ENCODE measurements at places on chromosomes 3 and 15. TPM values are rescaled to one million over a fixed set of nuclear protein-coding genes. Genes with fewer than 3 reads are reported as not detected.
A peak's percentile ranks its signal among the peaks of the same experiment; 100 is the strongest.

GRCh38 chr15:78072080-78072892, 5.2 kb downstream of the TBC1D2B start:
- peak; percentile 21 for DNase-seq

TP63 gene
- 122 TPM for total RNA-seq

GRCh38 chr3:13461169-13462124, 18.7 kb upstream of the HDAC11 start:
- DNase-seq, result peak; percentile 35

- no peak for DNase-seq
Measured at GRCh38 chr3:140883428-140884040, 58.1 kb upstream of the SLC25A36 start.

- DNase-seq, result no peak
Measured at GRCh38 chr3:194485881-194486539, 792 bp downstream of the ATP13A3 start.

- DNase-seq, result peak; percentile 17
Measured at GRCh38 chr3:70249509-70250160, 62.8 kb downstream of the MDFIC2 start.

DNA sequence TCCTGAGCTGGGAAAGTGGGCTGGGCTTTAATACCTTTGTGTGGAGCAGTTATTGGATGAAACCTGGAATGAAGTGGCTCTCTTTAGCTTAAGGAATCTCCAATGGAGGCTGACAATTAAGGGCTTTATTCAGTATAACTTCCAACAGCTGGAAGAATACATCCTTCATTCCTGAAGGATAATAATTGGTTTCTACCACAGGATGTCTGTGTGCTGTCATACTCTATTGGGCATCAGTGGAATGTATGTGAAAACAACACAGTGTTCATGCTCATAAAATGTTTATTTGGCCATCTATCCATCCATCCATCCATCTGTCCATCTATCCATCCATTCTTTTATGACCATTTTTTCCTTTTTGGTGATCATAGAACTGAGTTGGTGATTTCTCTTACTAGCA, 220.7 kb upstream of the GAP43 start:
- DNase-seq, result no peak

- DNase-seq, result no peak
Measured at GRCh38 chr15:65663521-65663920, 41.8 kb downstream of the SLC24A1 start.

- DNase-seq, result no peak
Measured at GRCh38 chr3:14489641-14490040, 50.5 kb downstream of the GRIP2 start.

TNIK gene
- 1.1 TPM for total RNA-seq

DNA sequence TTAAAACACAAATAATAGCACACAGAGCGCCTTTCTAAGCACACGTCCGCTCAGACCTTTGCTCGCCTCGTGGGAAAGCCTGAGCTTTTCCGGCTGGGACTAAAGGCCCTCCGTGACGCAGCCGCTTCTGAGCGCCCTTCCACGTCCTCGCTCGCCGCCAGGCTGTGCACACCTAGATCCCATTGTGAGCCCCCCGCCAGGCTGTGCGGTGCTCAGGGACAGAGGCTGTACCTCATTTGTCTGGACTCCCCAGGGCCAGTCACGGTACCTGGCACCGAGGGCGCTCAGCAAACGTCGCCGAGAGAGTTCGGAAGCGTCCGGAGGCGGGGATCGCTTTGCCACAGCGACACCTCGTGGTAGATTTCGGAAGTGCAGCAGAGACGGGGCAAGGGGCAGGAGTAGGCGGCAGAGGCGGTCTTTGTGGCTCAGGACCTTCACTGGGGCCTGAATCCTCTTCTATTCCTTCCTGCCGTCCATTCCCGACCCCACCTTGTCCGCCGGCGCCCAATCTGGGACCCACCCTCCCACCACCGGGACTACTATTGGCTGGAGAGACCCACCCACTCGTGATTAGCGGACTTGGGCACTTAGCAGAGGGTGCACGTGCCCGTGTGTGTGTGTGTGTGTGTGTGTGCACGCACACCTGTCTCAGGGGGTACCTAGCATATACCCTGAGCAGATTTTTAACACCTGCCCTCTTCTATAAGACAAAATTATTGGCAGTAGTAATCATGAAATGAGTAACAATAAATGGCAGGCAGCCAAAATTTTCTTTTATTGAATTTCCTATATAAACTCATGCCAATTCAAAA, 65.6 kb downstream of the RHCG start:
- DNase-seq, result peak; percentile 57

DNA sequence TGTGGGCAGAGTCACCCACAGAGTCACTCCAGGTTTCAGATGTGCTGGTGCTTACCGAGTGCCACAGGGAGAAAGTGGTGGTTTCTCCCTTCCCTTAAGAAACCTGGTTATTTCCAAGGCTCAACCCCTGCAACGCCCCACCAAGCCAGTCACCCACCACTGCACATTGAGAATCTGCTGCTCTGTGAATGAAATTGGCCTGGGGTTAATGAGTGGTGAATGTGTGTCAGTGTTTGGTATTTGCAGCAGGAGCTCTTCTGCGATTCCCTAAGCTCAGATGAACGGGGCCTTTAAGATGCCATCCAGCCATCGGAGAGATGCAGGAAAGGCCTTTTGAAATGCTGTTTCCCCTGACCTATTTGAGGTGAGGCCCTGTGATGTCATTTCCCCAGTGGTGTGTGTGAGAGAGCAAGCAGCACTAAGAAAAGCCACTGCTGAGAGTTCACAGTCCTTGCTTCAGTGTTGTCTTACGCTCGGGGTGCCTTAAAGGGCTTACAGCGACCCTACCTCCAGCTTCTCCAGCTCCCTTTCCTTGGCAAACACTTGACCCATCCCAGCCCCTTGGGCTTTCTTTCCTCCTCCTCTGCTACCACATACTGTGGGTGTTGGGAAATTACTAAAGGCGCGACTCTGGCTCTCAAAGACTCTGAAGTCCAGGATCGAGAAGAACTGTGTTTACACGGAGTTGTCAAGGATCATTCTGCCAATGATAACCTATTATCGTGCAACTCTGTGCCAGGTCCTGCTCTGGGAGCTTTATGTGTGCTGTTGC, 68.9 kb downstream of the SMAD3 start:
- DNase-seq, result peak; percentile 56

GOLGA6L7 gene
- not detected for total RNA-seq

DNA sequence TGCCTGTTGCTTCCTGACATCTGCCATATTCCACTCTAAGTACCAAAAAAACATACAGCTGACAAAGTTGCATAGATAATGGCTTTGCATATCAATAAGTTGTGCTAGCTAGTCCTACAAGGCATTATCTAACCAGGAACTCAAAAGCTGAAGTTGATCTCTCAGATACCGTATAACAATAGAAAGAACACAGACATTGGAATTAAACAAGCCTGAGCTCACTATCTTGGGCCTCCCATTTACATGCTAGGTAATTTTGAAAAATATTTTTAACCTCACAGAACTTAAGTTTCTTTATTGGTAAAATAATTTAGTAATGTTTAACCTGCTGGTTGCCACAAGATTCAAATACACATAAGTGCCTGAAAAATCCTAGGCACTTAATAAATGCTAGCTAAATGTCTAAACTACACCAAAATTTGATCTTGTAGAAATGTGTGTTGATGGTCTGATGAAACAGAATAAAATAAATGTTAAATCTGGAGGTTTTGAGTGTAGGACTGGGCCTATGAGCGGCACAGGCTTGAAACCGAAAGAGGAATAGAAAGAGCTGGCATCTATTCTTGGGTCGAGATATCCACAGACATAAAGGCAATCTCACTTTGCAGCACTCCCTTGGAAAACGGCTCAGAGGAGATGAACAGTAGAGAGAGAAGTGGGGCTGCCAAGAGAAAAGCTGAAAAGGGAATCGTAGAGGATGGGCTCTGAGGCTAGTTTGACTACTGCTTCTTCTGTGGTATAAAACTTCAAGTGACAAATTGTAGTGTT, 29.9 kb upstream of the TTC14 start:
- DNase-seq, result no peak

ERICH6 gene
- under 0.01 TPM for total RNA-seq

DNA sequence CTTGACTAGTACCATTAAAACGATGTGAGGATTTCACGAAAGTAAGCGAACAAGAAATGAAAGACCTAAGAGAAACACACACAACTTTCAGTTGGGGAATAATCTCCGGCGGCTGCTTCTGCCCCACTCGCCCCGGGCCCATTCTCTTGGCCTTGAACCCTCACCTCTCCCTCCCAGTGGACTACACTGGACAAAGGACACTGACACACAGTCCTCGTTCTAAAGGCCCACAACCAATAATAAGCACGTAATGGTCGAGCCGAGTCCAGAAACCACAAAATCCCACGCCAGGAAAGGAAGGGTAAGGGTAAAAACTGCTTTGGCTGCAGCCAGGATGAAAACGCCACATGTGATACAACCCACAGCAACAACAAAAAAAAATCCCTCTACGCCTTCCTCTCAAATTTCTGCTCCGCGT, 469 bp downstream of the ZNF770 start:
- no peak for DNase-seq

DNA sequence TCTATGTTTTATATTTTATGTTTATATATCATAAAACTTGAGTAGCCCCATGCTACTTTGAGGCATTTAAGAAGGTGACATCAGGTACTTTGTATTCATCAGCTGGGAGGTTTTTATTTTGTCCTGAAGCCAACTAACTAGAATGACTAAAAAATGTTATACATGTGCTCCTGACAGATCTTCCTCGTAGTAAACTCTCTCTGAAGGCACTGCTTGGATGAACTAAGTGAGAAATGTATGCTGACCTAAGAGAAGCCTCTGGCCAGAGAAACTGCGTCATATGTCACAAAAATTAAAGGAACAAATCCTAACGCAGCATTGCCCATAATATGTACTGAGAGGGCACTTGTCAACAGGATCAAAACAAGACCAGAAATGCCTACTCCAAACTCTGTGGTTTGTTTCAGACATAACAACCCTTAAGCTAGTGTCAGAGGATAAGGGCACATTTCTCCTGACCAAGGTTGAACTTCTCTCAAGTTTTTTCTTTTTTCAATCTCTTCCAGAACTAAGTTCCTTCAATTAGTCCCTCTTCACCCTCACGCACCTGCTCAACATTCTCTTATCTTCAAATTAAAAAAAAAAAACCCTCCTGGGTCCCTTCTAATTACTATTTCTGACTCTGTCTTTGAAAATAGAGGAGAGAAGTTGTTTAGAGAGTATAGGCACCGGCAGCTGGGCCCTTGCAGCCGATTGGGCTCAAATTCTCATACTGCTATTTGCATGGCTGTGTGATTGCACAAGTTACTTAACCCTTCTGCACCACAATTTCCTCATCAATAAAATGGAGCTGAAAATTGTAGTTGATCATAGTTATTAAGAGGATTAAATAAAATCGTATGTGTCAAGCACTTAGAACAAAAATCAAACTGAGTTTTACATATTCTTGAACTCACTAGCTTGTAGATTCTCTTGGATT, 159.0 kb downstream of the FRMD5 start:
- no peak for DNase-seq

LRRC31 gene
- not detected for total RNA-seq

IL17RD gene
- total RNA-seq, result 2.3 TPM

DNA sequence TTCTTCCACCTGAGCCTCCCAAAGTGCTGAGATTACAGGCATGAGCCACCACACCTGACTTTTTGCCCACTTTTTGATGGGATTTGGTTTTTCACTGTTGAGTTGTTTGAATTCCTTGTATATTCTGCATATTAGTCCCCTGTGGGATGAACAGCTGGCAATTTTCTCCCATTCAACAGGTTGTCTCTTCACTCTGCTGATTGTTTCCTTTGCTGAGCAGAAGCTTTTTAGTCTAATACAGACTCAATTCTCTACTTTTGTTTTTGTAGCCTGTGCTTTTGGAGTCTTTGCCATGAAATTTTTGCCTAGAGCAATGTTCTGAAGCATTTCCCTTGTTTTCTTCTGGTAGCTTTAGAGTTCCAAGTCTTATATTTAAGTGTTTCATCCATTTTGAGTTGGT, 62.7 kb upstream of the MFGE8 start:
- no peak for DNase-seq

GRCh38 chr3:27900316-27900715, 178.2 kb upstream of the EOMES start:
- no peak for DNase-seq

CPB1 gene
- not detected for total RNA-seq

ST8SIA2 gene
- total RNA-seq, result not detected

DNA sequence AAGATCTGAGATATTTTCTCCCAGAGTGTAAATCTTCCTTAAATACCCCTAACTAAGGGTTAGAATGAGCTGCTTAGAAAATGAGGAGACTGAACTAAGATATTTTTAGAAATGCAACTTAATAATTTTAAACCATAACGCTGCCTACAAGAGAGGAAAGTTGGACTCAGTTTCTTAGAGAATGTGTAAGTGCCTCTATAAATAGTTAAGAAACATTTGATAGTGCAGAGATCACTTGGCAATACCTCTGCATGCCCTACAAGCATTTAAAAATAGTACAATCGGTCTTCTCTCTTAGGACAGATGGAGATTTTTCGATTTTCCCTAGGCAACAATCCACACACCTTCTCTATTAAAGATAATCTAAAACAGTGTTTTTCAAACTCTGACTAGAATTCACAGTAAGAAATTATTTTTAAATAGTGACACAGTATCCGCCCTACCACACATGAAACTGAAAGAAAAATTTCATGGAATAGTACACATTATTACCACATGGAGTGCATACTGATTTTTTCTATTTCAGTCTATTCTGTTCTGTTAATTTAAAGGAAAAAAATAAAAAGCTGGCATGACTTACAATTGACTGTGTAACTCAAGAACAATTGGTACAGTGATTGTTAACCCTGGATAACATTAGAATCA, 83.2 kb downstream of the GADL1 start:
- DNase-seq, result no peak

STRIT1 gene
- not detected for total RNA-seq

DNA sequence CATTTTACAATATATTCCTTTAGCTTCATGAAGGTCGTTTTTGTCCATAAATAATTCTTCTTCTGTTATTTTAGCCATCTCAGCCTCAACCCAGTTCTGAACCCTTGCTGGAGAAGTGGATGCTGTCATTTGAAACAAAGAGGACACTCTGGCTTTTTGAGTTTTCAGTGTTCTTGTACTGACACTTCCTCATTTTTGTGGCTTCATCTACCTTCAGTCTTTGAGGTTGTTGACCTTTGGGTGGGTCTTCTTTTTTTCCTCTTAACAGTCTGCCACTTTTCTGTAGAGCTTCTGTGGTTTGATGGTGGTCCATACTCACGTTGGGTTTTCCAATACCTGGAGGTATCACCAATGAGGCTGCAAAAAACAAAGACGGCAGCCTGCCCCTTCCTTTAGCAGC, 650.9 kb downstream of the PDCD6IP start:
- no peak for DNase-seq

AP3S2 gene
- 50.6 TPM for total RNA-seq

DNA sequence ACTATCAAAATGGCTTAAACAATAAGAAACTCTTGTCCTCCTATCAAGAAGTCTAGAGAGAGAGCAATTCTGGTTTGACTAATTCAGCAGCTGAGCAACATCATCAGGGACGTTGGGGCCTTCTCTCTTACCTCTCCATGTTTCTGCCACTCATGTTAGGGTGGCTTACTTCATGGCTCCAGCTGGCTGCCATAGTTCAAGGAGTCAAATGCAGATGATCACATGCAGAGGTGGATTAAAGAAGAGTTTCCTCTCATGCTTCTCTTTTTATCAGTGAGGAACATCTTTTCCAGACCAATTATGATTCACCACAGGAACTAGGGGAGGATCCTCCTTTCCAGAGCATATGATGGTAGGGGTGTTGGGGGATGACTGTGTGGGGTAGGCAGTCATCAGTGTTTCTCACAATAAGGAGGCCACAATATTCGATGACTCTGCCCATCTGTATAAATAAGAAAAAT, 45.5 kb downstream of the NEK11 start:
- DNase-seq, result no peak

SNX4 gene
- 21.9 TPM for total RNA-seq

Data from bronchial epithelial cell (primary cell).